ENCODE measurements at places on chromosomes 2 and 18. TPM values are rescaled to one million over a fixed set of nuclear protein-coding genes. Genes with fewer than 3 reads are reported as not detected.

Gene MMADHC
- total RNA-seq = 115 TPM

Gene NT5C1B
- total RNA-seq = not detected

Gene RRM2
- total RNA-seq = 220 TPM

Gene ZNF396
- 0.72 TPM for total RNA-seq

Gene VIT
- total RNA-seq = 0.48 TPM

Gene ACOXL
- not detected for total RNA-seq

Gene TXNDC2
- total RNA-seq = not detected

Gene CDH2
- total RNA-seq = 59.5 TPM

Gene GPR35
- 0.33 TPM for total RNA-seq

Gene NPAS2
- total RNA-seq = 34.4 TPM

Gene CMPK2
- 0.69 TPM for total RNA-seq

Gene INHA
- not detected for total RNA-seq

Gene CYS1
- 0.25 TPM for total RNA-seq

Gene MAIP1
- total RNA-seq = 17.7 TPM

Data from endothelial cell of umbilical vein (primary cell).